Aorta (tissue), 5 donors: ENCODE measurements at places on chromosomes 5 and 9.

- no peak for DNase-seq
Observed at GRCh38 chr9:133188843-133189180, 20.2 kb downstream of the OBP2B start.

- no peak for DNase-seq
Observed at GRCh38 chr9:137128862-137129455, 10.0 kb upstream of the GRIN1 start.

GRCh38 chr5:39711821-39712220 lies 287.0 kb upstream of the DAB2 start:
- DNase-seq: no peak

DNA sequence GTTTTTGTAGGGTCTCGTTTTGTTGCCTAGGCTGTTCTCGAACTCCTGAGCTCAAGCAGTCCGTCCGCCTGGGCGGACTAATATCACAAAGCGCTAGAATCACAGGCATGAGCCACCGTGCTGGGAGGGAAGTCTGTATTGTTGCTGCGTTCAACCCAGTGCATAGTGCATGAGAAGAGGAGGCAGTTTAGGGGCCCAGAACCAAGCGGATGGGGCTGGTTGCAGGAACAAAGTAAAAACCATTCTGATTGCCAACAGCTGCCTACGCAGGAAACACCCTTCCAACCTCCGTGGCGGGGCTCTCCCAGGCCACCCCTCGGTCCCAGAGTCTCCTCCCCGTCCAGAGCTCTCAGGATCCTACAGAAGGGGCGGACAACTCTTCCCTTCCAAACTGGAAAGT lies 87.1 kb downstream of the ANXA2R start:
- DNase-seq: no peak

- DNase-seq: no peak
Observed at GRCh38 chr5:108945094-108945493, 197.4 kb downstream of the FER start.

- DNase-seq: no peak
Observed at GRCh38 chr9:87461256-87461655, 36.4 kb upstream of the DAPK1 start.

GRCh38 chr5:96789794-96790330 lies 17.9 kb downstream of the ERAP1 start:
- no peak for DNase-seq

- DNase-seq: peak; percentile 98
Observed at GRCh38 chr5:142063878-142064331, 44.7 kb upstream of the NDFIP1 start.

- no peak for DNase-seq
Observed at GRCh38 chr9:113872485-113873143, 3.5 kb upstream of the ZNF618 start.

- DNase-seq: no peak
Observed at GRCh38 chr5:112634166-112634565, 103.5 kb upstream of the APC start.

GRCh38 chr5:27450607-27451006 lies 412.2 kb upstream of the CDH9 start:
- DNase-seq: no peak

DNA sequence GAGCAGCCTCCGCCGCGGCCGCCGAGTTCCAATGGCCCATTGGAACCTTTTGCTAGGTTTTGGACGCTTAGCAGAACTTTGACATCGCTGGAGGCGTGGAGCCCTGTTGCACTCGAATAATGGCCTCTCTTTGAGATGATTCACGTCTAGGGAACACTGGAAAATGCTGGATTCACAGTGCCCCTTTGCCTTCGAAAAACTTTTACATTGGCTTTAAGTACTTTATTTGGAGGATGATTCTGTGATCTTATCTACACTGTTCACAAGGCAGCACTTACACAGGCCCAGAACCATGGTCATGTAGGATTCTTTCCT lies 536 bp upstream of the PPIC start:
- no peak for DNase-seq

DNA sequence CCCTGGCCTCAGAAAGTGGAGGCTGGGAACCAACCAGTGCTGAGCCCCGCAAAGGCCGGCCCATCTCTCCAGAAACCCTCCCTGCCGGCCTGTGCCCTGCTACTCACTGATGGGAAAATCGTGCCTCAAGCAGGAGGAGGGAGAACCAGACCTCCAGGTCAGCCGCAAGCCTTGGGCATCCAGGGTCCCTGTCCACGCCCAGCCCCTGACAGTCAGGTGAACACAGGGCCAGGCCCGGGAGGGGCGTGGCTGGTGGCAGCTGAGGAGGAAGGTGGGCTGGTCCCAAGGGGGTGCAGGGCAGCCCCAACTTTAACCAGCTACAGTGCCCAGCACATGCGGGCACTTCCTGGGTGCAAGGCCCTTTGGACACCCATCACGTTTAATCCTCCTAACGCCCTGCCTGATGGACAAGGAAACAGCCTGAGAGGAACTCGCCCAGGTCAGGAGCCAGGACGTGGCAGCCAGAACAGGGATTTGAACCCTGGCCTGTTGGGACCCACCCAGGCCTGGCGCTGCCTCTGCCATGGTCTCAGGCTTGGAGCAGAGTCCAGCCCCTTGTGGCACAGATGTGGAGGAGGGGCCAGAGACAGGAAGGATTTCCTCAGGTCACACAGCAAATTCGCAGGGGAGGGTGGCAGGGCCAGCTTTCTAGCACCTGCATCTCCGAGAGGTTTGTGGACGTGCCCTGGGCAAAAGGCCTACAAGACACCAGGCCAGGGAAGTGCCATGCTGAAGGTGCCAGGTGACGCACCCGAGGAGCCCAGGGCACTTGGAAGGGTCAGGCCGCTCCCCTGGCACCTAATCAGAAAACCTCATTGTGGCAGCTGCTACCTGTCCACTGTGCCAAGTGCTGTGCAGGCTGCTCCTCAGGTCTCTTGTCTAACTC lies 4.5 kb downstream of the RALGDS start:
- peak; percentile 50 for DNase-seq

- DNase-seq: no peak
Observed at GRCh38 chr5:177293819-177294581, 9.5 kb downstream of the RAB24 start.

GRCh38 chr5:14410394-14411201 lies 171.0 kb upstream of the OTULINL start:
- no peak for DNase-seq

DNA sequence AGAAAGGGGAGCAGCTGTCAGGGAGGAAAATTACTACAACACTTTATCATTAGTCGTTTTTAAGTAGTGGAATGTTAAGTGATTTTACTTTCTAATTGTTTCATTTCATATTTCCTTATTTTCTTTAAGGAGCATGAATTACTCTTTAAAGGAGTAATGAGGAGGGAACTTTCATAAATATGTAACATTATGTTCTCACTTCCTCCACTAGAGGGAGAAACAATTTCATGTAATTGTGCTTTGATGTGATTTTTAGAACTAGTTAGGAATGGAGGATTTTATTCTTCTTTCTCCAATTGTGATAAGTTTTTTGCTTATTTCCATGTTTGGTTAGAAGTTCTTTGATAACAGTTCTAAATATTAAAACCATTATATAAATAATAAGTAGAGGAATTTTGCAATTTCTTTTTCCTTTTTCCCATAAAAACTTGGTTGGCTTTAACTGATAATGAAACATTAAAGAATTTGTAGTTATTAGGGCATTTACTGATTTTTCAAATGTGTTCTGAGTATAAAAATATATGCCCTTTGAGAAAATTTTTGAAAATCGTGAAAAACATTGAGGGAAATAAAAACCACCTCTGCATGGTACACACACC lies 25.6 kb downstream of the CEP78 start:
- no peak for DNase-seq

DNA sequence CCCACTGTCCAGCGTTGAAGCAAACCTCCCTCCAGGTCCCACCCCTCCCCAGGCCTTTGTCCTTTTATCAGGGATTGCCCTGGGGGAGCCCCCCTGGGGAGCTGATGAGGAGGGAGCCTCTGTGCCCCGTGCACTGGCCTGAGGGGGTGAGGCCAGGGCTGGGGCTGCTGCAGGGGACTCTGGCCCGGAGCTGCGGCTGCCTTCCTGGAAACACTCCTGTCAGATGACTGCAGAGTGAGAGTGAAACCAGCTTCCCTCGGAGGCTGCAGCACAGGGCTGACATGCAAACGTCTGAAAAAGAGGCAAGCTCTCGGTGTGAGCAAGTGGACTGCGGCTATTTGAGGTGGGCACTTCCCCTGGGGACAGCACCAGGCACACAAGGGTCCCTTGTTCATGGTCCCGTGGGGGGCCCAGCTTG lies 4.6 kb upstream of the TRAF2 start:
- no peak for DNase-seq

DNA sequence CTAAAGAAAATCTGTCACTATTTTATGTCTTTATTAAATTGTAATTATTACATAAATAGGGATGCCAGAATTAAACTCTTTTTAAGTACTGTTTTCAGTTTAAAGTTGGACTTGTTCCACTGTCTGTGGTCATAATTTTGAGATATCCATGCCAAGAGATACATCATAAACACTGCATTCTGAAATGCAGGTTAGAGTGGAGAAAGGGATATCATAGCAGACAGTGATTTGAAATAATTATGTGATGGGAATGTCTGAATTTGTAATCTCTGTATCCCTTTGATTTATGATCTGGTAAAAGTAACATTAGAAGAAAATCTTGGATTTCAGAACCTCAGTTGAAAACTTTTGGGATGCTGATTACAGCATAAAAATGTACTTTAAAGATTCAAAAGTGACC lies 222.1 kb downstream of the GOLPH3 start:
- DNase-seq: no peak

- DNase-seq: no peak
Observed at GRCh38 chr5:54347221-54347865, 37.0 kb upstream of the ARL15 start.

DNA sequence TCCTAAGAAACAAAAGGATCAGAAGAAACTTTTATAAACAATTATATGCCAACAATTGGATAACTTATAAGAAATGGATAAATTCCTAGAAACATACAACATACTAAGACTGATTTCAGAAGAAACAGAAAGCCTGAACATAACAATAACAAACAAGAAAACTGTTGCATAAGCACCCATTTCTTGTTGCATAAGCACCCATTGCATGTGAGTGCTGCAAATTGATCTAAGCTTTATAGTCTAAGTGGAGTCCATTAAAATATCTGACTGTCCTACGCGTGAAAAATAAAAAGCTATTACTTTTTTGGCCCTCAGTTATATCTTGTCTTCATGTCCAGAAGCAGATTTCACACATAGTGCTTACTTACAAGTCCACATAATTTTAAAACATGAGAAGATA lies 19.3 kb downstream of the TYRP1 start:
- no peak for DNase-seq
